ENCODE measurements at places on chromosomes 6 and 20.

- no peak for DNase-seq
Observed at GRCh38 chr20:14820771-14821170, 483.4 kb upstream of the FLRT3 start.

DNA sequence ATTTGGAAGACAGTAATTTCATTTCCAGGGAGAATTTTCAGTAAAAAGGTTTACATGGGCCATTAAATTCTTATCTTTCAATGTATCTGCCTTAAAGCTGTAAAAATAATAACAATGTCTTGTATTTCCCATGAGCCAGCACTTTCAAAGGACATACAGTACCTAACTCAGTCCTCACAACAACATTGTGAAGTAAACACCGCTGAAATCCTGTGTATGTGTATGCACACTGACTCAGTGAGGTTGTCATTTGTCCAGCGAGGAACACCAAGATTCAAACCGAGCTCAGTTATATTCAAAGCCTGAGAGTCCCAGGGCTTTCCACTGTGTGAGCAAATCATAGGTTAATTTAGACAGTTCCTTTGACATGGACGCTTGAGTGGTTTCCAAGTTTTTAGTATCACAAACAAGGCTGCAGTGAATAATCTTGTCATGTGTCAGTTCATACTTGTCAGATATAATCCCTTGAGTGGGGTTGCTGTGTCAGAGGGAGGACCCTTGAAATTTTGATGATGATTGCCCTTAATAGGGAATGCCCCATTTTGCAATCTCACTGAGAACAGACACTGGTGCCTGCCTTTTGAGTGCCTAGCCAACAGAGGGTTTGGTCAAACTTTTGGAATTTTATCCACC, 50.0 kb upstream of the SLC22A23 start:
- no peak for DNase-seq

- DNase-seq = no peak
Observed at GRCh38 chr20:57504411-57504810, 20.5 kb downstream of the CTCFL start.

DNA sequence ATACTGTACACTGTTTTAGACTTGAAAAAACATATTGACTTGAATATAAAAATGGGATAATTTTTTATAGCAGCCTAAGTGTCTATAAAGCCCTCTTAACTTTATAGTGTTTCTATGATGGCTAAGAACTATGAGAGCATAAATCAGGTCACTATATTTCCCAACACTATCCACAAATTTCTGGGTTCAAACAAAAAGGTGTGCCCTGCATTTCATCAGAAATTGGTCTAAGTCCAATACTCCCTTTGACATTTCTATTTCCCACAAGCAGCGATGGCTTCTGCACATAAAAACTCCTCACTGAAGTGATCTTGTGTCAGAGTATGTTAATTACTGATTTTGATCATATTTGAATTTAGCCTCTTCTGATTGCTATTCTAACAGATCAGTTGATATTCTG, 143.9 kb downstream of the WDR27 start:
- no peak for DNase-seq

GRCh38 chr6:65468307-65468706, 238.7 kb downstream of the EYS start:
- no peak for DNase-seq

DNA sequence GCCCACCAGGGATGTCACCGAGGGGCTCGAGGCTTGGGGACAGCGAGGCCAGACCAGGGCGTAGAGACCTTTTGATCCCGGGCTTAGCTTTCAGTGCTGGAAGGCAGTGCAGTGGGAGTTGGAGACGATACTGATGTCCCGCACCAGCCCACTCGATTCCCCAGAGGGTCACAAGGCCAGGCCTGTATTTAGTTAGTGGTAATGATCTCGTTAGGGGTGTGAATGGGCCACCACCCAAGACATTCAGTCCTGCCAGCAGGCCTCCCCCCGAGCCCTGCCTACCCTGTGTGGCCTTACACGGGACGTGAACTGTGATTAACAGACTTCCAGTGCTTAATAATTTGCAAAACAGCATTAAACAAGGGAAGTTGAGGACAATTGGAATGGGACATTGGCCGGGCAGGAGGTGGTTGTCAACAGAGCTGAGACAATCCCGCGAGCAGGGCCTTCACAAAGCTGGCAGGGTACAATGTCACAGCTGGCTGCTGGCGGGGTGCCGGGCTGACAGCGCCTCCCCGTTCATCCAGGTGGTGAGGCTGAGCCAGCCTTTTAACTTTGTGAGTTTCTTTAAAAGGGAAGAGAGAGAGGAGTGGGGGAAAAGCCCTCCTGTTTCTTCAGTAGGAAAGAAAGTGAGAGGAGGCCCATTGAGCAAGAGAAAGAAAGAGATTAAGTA, 175.3 kb upstream of the RALGAPA2 start:
- DNase-seq = no peak

- DNase-seq = no peak
Observed at GRCh38 chr6:74343804-74344203, 647.8 kb downstream of the CD109 start.

All from HTR-8/SVneo (cell line).